LHCN-M2 (cell line): ENCODE measurements at places on chromosomes 12 and 14. TPM values are rescaled to one million over a fixed set of nuclear protein-coding genes. Genes with fewer than 3 reads are reported as not detected.

Gene IRF2BPL
- 49.7 and 56.7 TPM in 2 replicates for total RNA-seq

Gene PARPBP
- 30.1 and 31.7 TPM in 2 replicates for total RNA-seq

Gene SYCP3
- total RNA-seq: 0.34 TPM in 1 of 2 replicates, not detected in the other

Gene TPH2
- not detected in 2 replicates for total RNA-seq

Gene KLHL33
- total RNA-seq: not detected in 2 replicates

Gene DDN
- total RNA-seq: 0.06 and 0.52 TPM in 2 replicates

Gene LHX5
- total RNA-seq: not detected in 2 replicates

Gene TDRD9
- total RNA-seq: 3.3 and 3.5 TPM in 2 replicates

Gene PTCSC3
- total RNA-seq: not detected in 2 replicates

Gene PTHLH
- 0.51 and 0.63 TPM in 2 replicates for total RNA-seq

Gene NEK9
- 37.9 and 38.7 TPM in 2 replicates for total RNA-seq

Gene RDH16
- total RNA-seq: not detected in 2 replicates

Gene GARIN6
- total RNA-seq: not detected in 2 replicates

DNA sequence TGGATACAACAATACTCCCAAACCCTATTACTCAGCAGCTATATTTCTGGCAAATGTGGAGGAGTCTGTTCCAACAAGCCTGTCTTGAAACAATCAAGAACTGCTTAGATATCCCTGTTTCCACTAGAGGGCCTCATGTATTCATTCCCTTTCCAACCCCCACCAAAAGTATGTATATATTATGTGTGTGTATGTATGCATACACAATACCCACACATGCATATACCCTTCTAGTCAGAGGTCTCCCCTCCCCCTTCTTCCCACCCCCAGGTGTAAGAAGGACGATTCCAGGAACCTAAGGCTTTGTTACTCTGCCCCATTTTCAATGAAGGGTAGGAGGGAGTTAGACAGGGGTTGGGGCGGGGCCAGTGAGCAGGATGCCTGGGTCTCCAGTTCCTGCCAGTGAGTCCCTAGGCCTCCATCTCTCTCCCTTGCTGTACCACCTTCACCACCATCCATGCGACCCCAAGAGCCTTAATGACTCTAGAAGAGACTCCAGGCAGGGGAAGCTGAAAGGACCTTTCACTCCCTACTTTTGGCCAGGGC is at the start of gene DGKA:
Gene DGKA (plus strand): TSS at position 392 of the 546 bp plus-strand sequence. CDS start 5,342 bp downstream, outside the sequence.
- DNase-seq: peak; percentile 58

DNA sequence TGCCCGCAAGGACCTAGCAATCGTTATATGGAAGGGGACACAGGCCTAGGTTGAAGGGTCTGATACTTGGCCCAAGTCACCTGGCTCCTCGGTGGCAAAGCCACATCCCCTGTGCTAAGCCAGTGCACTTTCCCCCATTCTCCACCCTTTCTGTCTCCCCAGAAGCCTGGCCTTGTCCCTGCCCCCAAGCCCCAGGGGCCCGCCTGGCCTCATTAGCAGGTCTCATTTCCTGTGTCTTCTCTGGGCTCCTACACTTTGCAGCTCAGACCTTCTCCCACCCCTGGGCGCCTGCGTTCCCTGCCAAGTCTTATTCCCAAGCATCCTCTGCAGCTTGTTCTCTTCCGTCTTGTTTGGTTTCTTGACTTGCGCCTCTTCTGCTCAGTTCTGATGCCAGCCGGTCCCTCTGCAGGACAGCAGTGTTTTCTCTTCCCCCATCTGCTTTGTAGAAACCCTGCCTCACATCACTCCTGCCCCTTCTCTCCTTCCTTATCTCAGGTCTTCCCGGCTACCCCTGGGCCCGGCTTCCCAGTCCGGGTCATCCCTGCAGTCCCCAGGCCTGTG is 66.7 kb downstream of the SLC24A4 start:
- no peak for DNase-seq

GRCh38 chr14:104356020-104356737 is 217.8 kb downstream of the KIF26A start:
- no peak for DNase-seq

GRCh38 chr12:89421092-89421835 is 69.0 kb upstream of the DUSP6 start:
- DNase-seq: no peak

DNA sequence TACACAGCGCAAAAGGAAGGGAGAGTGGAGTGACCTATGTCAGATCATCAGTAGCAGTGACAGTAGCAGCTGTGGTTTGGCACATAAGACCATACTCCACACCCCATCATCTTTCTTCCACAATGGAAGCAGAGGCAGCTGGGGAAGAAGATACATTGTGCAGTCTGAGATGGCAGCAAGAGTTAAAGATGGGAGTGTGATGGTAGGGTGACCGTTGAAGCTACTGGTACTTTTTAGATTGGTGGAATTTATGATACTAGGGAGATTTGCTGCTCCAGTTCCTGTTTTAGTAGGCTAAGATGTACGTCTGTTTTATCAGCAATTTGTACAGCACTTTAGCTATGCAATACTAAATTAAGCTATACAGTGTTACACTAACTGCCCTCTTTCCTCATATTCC is 291.0 kb downstream of the FUT8 start:
- no peak for DNase-seq

- DNase-seq: no peak
These were observed 17.1 kb downstream of the PRKCH start for GRCh38 chr14:61338457-61338856.

GRCh38 chr14:34161351-34162082 is 210.6 kb upstream of the EGLN3 start:
- DNase-seq: no peak

- no peak for DNase-seq
These were observed 26.9 kb downstream of the MAPKAPK5 start for GRCh38 chr12:111868676-111869588.

DNA sequence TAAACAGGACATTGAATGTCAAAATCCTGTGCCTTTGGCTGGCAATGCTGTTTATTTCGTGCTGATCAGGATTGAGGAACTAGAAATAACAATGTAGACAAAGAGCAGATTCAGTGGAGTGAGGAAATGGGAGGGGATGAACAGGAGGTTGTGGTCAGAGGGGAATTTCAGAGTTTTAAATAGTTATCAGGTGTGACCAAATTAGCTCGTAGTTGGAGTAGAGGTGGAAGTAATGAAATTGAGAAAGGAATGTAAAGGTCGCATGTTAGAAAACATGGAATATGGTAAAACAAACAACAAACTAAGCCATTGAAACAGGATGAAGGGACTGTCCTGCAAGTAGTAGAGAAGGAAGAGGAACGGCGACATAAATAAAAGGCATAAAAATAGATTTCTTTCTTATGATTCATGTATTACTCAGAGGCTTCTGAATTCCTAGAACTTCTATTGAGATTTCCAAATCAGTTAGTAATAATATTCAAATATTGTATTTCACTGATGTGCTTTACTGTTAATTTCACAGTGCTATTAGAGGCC is 9.5 kb upstream of the SAV1 start:
- DNase-seq: peak; percentile 76

GRCh38 chr14:26328791-26329190 is 269.0 kb downstream of the NOVA1 start:
- no peak for DNase-seq

DNA sequence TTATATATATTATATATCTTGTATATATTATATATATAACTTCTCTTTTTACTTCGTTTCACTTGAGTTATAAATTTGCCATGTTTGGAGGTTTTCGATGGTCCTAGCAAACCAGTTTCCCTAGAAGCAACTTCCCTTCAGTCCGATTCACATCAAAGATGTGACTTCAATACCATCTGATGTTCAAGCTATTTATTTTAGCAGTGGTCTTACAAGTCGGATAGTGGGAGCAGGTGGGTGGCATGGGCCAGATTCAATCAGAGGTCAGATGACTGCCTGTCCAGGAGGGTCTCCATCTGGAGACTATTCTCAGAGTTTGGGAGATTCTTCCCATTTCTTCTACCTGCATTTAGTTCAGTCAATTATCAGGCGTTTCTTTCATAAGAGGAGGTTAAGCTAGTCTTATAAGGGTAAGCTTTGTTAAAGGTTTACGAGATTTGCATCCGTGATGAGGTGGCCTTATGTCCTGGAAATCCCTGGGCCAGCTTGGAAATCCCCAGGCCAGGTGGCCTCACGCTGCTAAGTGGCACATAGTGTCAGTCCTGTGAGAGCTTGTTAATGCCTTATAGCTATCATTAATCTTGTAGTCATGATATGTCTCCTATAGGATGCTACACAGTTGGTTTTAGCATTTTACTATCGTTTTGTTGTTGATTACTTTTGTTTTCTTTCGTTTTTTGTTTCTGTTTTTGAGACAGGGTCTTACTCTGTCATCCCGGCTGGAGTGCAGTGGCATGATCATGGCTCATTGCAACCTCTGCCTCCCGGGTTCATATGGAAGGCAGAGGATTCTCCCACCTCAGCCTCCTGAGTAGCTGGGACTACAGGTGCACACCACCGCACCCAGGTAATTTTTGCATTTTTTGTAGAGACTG is 145.8 kb downstream of the BICD1 start:
- DNase-seq: no peak

DNA sequence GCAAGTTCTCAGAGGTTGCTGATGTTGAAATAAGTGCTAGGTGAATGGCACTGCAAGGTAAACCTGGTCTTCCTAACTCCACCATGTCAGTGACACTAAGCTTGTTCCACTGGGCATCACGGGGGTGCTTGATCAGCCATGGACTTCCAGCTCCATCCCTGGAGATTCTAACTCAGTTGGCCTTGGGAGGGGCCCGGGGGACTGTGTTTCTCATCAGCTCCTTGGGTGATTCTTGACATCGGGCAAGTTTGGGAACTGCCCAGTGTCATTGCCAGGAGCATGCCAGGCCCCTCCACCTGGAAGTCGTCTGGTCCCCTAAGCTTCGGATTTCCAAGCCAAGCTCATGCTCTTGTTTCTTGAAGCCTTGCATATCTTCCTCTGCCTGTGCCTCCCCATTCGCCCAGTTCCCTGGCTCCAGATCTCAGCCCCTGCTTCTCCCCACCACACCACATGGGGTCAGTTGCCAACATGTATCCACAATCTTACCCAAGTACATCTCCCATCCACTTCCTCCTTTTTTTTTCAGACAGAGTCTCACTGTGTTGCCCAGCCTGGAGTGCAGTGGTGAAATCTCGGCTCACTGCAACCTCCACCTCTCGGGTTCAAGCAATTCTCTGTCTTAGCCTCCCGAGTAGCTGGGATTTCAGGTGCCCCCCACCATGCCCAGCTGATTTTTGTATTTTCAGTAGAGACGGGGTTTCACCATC is 30.7 kb upstream of the RFLNA start:
- DNase-seq: no peak

GRCh38 chr14:22897357-22897756 is 14.3 kb downstream of the REM2 start:
- no peak for DNase-seq

DNA sequence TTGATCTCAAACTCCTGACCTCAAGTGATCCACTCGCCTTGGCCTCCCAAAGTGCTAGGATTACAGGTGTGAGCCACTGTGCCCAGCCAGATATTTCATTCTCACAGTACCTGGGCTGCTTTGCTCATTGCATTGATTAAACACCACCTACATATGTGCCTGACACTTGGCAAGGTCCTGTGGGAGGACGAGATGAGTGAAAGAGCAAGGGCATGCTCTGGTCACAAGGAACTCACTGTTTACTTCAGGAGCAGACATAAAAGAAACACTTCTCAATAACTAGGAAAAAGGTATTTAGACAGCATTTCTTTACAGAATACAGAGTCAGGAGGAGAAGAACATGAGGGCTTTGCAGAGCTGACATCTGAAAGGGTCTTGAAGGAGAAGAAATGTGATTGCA is 91.7 kb downstream of the TMCC3 start:
- no peak for DNase-seq

- DNase-seq: no peak
These were observed 87.1 kb downstream of the GPR135 start for GRCh38 chr14:59377991-59378601.

DNA sequence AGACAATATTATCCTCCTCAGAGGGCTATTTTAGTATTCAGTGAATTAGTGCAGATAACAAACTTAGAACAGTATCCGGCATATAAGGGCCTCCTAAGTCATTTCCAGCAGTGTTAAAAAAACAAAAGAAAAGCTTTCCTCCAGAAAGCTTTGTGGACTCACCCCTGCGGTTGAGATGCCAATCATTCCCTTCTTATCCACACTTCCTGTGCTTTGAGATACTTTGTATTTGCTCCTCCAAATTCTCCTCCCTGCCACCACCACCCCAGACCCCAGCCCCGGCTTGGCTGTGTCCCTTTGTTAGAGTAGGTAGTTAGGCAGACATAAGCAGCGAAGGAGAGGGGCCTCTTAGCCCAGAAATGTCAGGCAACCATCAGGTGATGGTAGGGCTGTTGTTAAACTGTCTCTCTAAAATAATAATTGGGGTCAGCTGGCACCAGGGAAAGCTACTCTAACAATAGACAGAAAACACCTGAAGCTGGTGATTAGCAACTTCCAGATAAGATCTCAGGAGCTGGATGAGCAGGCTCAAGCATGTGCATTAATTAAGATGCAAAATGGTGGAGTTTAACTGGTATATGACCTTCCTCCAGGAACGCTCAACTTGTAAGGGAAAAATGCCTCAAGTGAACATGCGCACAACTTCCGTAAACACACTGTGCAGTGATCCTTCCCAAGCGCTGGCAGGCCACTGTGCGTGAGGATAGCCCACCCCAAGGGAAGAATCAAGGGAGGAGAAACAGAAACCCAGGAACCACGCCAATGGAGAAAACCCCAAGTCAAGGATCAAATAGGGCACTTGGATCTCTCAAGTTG is 152.1 kb upstream of the EEA1 start:
- DNase-seq: peak; percentile 66
